ENCODE measurements at places on chromosomes 1 and 21. TPM values are rescaled to one million over a fixed set of nuclear protein-coding genes. Genes with fewer than 3 reads are reported as not detected.

CTSK gene
- 20.5 TPM for total RNA-seq

WDR64 gene
- total RNA-seq, result not detected

DNA sequence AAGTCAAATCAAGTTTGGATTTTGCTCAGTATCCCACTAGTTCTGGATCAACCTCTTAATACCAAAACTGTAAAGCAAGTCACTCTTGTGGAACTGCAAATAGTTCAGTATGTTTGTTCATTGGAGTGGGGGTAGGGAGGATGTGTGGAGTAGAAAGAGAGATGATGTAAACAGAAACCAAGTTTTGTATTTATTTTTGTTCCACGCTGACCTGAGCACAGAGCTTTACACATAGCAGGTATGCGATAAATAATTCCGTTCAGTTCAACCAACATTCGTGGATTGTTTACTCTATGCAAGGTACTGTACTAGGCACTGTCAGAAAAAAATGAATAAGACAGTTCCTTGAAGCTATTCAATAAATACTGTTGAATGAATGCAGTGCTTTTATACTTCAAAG lies 4.5 kb upstream of the ZNF644 start:
- no peak for DNase-seq

- DNase-seq, result no peak
Observed at GRCh38 chr1:84146411-84147032, 2.5 kb downstream of the PRKACB start.

DNA sequence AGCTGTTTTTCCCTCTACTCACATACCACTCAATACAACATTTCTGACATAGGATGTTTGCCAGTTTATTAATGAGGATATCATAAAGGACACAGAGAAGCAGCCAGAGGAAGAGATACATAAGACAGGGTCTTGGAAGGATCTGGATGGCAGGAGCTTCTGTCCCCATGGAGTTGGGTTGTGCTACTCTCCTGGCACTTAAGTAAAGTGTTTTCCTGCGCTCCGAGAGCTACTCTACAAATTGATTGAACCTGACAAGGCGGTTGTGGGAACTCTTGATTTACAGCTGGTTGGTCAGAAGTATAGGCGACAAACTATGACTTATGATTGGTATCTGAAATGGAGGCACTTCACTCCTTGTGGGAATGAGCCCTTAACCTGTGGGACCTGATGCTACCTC lies 208.8 kb downstream of the HMCN1 start:
- DNase-seq, result no peak
